ENCODE measurements at places on chromosomes 16 and 17.

DNA sequence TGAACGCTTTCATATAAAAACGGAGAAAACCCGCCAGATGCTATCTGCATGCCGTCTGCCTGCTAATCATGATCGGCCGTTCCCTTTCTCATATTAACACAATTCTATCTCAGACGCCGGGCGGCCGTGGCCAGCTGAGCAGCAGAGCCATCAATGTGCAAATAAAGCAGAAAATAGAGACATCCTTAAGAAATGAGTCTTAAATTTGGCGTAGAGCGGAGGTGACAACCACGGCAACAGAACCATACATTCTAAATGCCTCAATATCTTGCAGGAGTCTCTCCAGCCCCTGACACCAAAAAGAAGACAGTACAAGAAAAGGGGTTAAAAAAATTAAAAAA, 2.7 kb upstream of the IRX5 start:
- ATAC-seq, result no peak

GRCh38 chr17:42992872-42993271, 5.3 kb upstream of the RPL27 start:
- ATAC-seq, result no peak

DNA sequence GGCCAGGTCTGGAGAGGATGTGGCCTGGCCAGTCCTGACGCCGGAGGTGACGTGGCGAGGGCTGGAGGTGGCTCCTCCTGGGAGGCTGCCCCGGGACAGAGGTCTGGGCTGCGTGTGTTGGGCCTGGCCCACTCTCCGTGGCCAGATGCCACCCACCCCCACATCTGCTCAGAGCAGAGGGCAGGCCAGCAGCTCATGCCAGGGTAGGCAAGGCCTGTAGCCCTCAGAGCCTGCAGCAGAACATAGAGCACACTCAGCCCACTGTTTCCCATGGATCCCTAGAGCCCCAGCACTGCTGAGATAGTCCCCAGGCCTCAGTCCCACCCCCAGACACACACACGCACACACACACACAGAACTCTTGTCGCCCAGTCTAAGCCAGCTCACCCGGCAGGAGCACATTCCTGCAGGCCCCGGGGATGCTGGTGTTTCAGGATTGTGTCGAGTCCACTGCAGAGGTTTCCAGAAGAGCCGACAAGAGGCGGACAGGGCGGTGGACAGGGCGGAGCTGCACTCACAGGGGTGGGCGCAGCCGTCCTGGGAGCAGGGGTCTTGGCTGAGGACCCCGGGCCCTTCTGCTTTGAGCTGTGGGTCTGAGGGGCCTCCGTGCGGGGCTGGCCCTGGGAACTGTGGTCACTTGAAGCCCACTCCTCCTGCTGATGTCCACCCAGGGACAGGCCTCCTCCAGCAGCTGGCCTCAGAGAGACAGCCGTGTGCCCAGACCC, 33.4 kb downstream of the SOX8 start:
- ATAC-seq, result no peak

GRCh38 chr16:3569851-3570250, 7.4 kb downstream of the NLRC3 start:
- ATAC-seq, result no peak

DNA sequence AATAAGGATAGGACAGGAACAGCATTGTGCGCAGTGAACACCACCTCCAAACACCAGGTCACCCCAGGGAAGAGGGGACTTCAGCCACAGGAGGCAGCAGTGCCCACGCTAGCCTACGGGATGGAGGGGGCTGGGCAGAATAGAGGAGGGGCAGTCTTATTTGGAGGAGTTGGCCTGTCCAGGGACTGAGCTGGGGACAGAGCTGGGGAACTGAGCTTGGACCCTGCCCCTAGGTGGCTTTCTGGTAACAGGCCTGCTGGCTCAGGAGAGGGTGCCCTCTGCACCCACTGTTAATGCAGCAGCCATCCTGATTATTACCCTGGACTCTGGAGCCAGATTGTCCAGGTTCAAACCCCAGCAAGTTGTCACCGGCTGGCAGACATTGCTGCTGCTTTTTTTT, 9.3 kb downstream of the CCDC102A start:
- no peak for ATAC-seq

DNA sequence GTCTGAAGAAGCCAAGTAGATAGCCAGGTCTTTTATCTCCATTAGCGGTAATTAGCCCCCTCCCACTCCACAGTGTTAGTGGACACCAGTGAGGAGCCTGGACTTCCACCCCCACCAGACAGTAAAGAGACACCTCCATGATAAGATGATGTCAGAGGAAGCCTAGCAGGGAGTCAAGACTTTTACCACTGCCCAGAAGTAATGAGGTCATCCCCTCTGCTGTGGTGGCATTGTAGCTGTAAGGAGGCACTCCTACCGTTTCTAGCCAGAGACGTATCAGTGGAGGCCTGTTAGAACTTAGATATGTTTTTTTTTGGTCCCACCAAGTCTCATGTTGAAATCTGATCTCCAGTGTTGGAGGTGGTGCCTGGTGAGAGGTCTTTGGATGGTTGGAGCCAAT, 38.1 kb downstream of the PIK3R5 start:
- ATAC-seq, result no peak

GRCh38 chr16:54244061-54244886, 42.3 kb downstream of the IRX3 start:
- ATAC-seq, result peak; percentile 22

GRCh38 chr17:32318071-32318470, 23.9 kb downstream of the C17orf75 start:
- no peak for ATAC-seq

GRCh38 chr17:40382251-40382650, 17.7 kb upstream of the GJD3 start:
- ATAC-seq, result no peak

GRCh38 chr17:33444731-33445130, 151.6 kb upstream of the ASIC2 start:
- no peak for ATAC-seq

DNA sequence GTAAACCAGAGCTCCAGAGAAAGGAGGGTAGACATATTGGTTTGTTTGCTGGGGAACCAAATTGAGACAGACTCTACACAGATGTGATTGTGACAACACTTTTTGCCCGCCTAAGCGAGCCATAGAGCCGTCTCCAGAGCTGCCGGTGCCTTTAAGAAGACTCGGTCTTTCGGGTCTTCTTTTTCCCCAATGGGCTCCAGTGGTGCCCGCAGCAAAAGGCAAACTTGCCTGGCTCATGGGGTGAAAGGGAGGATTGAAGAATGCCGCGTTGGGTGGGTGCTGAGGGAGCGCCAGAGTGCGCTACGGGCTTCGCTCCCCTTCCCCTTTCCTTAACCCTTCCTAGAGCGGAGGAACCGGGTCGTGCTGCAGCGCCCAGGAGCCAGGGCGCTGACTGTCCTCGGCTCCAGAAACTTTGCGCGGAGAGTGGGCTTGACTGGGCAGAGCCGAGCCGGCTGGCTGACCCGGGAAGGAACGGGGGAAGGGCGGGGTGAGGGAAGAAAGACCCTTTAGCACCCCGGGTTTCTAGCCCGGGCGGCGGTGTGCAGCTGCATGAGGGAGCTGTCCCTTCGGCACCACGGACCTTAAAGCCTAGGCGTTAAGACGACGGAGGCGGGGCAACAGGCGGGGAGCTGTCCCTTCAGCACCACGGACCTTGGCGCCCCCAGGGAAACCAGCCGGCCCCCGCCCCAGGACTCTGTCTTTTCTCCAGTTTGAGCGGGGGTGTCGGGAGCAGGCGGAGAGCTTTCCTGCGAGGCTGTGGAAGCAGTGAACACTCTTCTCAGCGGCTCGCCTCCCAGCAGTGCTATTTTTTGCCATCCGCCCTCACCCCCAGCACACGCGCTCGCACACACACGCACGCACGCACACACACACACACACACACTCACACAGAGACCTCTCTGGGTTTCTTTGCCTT, at the start of gene CACNG3:
TSS of gene CACNG3 (plus strand) at position 880 of the 916 bp plus-strand sequence. CDS start 420 bp downstream, outside the sequence.
- peak; percentile 79 for ATAC-seq

Data from motor neuron (in vitro differentiated cells).